ENCODE measurements at places on chromosomes 1 and 21.

- DNase-seq, result no peak
These were observed 4.1 kb downstream of the WARS2 start for GRCh38 chr1:119136401-119136800.

DNA sequence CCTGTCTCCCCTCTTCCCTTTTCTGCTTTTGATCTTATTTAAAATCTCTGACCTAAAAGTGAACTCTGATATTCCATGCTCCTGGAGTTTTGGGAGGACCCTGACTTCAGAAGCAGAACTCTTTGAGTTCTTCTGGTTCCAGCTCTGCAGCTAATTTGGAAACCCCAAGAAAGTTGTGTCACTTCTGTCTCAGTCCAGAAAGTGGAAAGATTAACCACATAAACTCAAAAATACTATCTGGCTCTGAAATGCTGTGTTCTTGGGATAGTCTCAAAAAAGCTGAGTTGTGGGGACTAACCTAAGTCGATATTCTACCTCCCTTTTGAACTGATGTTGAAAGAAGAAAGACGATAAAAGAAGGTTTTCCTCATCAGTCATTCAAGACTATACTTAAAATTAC is 59.8 kb downstream of the ITPKB start:
- DNase-seq, result peak; percentile 35

- no peak for DNase-seq
These were observed 70.6 kb upstream of the CHRM3 start for GRCh38 chr1:239315631-239316217.

DNA sequence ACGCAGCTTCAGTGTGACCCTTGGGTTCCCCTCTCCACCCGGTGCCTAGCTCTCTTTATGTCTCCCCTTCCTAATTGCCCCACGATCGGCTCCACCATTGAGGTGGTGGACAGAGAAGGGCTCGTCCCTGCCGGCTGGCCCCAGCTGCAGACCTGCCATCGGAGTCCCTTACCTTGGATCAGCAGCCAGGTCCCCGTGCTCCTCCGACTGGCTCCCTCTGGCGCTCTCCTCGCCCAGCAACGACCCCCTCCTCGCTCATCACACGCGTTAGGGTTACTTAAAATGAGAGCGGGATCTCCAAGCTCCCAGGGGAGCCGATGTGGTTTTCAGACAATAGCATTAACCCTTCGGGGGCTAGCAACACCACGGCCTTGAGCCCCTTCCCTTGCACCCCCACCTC is 8.1 kb upstream of the ETV3L start:
- no peak for DNase-seq

DNA sequence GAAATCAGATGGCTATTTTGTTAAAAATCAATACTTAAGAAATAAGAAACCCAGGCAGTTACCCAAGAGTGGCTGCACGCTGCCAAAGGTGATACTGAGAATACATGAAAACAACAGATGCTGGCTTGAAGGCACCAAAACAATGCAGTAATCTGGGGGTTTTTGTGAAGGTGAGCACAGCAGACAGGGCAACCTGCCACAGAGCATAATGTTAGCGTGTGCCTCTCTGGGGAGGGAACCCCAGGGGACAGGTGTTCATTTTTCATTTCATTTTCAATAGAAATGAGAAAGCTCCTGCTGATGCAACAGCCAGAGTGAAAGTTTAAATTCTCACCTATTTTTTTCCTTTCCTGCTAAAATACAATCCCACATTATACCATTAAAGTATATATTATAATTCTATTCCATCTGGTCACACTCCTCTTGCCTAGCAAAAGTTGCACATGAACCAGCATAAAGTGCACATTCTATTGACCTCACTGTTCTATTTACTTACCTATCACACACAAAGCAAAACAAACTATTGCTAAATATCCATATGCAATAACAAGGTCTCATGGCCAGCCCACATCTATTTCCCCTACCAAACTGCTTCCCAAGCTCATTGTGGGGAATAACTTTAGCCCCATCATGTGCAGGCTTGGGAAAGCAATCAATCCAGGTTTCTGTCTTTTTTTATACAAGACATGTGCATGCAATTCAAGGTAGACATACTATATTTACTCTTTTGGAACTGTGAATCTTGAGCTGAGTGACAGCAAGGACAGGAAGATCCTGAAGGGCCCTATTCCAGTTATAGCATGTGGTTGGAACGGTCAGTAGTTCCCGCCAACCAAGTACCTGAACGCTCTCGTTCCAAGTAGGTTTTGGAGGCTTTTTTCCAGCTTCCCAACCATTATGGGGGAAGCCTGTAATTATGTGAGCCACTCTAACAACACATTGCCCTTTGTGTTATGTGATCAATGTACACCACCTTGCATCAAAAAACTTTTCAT is 173.6 kb downstream of the RERE start:
- DNase-seq, result no peak

DNA sequence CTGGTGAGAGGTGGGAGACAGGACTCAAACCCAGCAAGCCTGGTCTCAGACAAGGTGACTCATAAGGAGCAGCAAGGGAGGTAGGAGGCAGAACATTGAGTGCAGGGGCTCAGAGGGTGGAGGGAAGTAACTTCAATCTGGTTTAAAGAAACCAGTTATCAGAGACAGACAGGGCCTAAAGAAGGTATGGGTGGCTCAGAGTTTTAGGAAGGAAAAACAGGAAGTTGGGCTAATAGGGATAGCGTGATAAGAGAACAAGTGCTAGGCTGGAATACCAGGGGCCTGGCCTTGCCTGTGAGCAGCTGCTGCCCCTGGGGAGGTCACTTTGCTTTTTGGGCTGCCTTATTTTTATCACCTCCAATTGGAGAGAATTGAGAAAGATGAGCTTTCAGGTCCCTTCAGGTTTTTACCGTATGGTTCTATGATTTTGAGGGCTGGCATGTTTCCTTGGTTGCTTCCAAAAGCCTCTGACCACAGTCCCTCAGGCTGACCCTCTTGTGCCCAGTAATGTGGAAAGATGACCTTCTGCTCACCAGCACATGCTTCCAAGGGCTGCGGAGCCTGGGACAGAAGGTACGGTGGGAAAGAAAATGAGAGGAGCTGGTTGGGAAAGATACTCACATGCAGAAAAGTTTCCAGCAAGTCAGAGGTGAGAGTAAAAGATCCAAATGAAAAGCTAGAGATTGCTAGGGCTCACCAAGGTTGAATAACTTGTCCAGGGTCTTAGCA is 77.0 kb downstream of the DDR2 start:
- DNase-seq, result no peak

GRCh38 chr21:25342816-25343215 is 264.5 kb downstream of the MRPL39 start:
- DNase-seq, result no peak

DNA sequence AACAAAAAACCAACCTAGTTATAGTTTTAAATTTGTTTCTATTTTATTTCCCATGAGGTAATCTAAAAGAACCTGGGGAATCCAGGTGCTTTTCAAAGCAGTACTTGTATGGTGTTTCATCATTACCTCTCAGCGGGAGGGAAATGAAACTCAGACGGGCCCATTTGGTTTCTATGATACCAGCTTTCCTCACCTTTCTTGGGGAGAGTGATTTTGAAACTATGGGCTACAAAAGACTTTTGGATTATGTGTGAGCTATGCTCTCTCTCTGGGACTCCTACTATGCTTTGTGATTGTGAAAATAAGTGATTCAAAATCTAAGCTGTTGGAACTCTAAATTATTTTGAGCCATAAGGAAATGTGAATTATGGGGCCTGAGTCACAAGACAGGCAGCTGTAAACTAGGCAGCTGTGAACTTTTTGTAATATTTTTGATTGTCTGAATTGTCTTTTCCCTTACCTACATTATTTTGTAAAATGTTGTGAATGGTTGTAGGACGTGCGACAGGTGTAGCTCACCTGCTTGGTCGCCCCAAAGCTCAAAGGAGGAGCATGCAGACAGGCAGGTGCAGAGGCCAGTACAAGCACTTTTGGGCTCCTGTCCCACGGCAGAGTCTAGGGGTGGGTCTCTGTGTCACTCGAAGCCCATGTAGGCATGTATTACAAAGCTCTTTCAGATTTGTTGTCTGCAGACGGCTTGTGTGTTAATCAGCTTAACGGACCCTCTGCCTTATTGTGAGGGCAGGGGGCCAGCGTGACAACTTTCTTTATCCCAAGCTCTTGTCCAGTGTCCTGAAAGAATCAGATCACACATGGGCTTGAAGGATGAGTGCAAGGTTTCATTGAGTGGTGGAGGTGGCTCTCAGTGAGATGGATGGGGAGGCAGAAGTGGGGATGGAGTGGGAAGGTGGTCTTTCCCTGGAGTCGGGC is 64.8 kb upstream of the BACH1 start:
- peak; percentile 41 for DNase-seq

- DNase-seq, result no peak
These were observed 72.8 kb upstream of the FGGY start for GRCh38 chr1:59223989-59224634.

DNA sequence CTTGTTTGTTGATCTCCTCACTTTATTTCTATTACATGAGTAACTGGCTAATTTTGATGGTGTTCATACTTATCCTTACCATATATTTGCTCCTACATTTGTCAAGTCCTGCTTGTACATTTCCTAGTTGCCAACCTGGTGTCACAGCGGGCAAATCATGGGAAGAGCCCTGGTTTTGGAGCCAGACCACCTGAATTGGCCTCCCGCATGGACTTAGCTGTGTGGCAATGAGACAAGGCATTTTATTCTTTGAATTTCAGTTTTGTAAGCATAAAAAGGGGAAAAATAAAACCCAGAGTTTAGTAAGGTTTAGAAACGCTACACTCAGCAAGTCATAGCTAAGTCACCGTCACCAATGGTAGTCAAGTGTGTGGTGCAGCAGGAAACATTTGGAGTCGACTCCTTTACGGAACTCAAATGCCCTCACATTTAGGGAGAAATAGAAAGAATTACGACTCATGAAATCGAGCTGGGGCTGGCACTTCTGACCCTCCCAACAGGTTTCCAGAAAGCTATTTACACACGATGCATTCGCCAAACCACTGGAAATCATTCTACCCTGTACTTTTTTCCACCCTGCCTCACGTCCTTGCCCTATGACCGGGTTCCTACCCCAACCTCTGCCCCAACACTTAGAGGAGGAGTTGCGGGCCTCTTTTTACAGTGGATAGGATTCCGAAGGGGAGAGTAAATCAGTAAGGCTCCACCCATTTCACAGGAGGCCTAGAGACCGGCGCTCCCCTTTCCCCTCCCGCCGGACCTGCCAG is 492 bp upstream of the PGM1 start:
- DNase-seq, result peak; percentile 10

All from inflammatory macrophage (primary cell).